T-helper 2 cell (primary cell): ENCODE measurements at places on chromosomes 4 and X.

- DNase-seq, result no peak
Measured at GRCh38 chr4:8280158-8280875, 10.8 kb downstream of the HTRA3 start.

DNA sequence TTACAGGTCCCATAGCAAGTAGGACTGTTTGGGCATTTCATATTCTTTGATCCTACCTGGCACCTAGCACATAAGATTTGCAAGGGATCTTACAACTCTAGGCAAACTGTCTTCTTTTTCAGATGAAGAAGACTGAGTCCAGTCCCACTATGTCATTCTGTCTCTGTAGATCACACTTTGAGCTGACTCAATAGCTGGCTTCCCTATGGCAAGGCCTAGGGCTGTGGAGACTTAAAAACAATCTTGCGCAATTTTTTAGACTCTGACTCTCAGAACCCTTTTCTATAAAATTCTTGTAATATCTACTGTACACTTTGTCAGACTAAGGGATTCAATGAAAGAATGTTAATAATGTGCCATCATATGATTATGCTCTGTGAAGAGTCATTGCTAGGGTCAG lies 26.7 kb downstream of the OTC start:
- DNase-seq, result no peak

GRCh38 chr4:125551466-125551865 lies 236.7 kb downstream of the FAT4 start:
- no peak for DNase-seq

DNA sequence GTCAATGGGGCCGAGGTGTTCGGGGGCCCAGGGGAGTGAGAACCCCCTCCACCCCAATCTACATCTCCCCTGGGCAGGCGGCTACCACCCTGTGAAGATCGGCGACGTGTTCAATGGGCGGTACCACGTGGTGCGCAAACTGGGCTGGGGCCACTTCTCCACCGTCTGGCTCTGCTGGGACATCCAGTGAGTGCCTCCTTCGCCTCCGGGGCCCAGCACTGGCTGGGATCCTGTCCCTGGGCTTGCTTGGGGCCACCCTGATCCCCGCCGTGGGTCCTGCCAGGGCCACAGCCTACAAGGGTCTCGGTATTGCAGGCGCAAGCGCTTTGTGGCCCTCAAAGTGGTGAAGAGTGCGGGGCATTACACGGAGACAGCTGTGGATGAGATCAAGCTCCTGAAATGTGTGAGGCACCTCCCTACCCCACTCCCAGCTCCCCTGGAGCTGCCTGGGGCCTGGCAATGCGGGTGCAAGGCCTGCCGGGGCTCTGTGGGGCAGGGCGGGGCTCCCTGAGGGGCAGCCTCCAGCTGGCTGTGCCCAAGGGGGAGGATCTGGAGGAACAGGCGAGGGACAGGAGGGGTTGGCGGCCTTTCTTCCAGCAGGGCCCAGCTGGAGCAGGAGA lies 697 bp downstream of the SRPK3 start:
- DNase-seq, result no peak

DNA sequence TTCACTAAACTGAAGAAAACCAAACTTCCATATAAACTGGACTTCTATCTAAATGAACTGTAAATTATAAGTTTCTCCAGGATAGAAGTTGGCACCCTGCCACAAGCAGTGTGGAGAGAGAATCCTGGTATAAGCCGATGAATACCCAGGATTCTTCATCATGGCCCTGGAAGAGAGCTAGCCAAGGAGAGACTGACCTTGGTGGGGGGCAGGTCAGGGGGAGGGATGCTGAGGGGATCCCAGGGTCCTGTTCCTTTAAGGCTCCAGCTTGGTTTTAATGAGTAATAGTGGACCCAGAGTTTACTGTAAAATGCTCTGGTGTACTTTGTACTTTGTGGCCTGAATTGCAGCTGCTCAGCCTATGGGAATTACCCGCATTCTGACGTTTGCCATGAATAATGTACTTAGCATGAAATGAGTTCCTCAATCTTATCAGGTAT lies 16.9 kb downstream of the RASSF6 start:
- DNase-seq, result no peak

DNA sequence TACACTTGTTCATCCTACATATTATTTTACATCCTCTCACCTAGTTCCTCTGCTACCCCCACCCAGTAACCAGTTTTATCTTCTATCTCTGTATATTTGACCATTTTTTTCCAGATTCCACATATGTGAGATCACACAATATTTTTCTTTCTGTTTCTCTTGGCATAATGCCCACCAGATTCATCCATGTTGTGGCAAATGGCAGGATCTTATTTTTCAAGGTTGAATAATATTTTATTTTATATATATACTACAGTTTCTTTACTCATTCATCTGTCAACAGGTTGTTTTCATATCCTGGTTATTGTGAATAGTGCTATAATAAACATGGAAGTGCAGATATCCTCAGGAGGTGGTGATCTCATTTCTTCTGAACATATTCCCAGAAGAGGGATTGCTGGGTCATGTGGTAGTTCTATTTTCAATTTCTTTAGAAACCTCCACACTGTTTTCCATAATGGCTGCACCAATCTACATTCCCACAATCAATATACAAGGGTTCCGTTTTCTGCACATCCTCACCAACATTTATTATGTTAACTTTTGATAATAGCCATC lies 48.2 kb downstream of the THAP9 start:
- DNase-seq, result no peak

GRCh38 chr4:153428941-153429475 lies 37.2 kb upstream of the TMEM131L start:
- DNase-seq, result no peak

DNA sequence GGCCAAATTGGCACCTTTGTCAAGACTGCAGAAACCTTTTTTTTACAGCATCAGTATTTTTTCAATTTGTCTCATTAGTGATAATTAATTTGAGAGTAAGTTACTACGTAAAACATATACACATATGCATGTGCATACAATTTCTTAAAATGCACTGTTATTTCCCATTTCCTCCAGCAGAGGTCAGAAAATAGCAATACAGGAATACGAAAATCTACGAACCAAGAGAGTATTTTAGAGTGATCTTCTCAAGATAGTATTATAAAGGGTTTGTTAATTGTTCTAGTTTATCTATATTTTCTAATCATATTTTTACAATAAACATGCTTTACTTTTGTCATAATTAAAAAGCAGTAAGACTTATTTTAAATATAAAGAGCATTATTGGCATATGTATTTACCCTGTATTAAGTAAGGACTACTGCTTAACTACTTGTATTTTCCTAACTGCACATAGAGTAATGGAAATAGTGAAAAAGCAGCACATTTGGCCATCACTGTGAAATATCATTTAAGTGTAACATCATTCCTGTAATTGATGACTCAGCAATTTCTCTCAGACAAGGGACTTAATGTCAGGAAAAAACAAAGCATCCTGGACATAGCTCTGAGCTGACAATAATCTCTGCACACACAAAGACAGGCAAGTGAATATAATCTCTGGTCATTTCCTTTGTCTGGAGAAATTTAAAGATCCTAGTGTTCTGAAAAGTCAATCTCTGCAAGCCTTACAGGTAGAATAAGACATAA lies 45.6 kb downstream of the MAOB start:
- no peak for DNase-seq

- no peak for DNase-seq
Measured at GRCh38 chr4:111216791-111217190, 593.9 kb upstream of the PITX2 start.

GRCh38 chrX:120356084-120356483 lies 5.8 kb upstream of the ATP1B4 start:
- no peak for DNase-seq

GRCh38 chr4:63619771-63620170 lies 789.5 kb downstream of the TECRL start:
- no peak for DNase-seq

GRCh38 chrX:44874420-44875184 lies 1.6 kb downstream of the KDM6A start:
- peak; percentile 22 for DNase-seq

DNA sequence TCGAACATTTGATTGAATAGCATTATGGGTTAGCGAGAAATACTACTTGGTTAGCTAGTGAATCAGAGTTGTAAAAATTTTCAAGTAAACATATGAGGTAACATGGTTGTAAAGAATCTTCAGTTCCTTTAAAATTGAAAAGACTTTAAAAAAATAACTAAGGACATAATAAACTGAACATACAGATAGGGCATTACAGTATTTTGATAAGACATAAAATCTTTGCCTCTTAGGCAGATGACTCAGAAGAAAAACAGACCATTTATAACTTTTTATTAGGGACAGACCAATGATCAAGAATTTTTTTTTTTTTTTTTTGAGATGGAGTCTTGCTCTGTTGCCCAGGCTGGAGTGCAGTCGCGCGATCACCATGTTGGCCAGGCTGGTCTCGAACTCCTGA lies 43.1 kb downstream of the PNMA5 start:
- DNase-seq, result no peak

- no peak for DNase-seq
Measured at GRCh38 chr4:38354421-38354820, 309.6 kb upstream of the KLF3 start.

GRCh38 chr4:77196866-77197265 lies 39.9 kb downstream of the CCNG2 start:
- no peak for DNase-seq

DNA sequence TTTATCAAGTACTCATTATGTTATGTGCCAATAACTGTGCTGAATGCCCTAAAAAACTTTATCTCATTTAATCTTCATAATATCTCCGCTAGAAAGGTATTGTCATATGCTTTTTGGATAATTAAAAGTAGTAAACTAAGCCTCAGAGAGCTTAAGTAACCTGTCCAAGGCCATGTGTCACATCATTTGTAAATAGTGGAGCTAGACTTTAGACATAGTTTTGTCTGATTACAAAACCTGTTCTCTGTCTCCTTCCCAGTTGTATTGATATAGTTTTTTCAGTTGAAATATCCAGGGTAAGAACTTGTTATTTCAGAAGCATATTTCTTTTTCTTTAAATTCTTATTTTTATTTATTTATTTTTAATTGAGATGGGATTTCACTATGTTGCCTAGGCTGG lies 66.7 kb downstream of the TENM3 start:
- DNase-seq, result no peak

- no peak for DNase-seq
Measured at GRCh38 chr4:156173486-156173885, 219.8 kb upstream of the CTSO start.

- DNase-seq, result no peak
Measured at GRCh38 chr4:134601706-134602105, 400.1 kb upstream of the PABPC4L start.

- no peak for DNase-seq
Measured at GRCh38 chr4:932713-933070, 432 bp downstream of the TMEM175 start.
